B cell (primary cell): ENCODE measurements at places on chromosomes 3 and 15. TPM values are rescaled to one million over a fixed set of nuclear protein-coding genes. Genes with fewer than 3 reads are reported as not detected.

The ZNF80 gene
- 0.27 and 0.42 TPM in 2 replicates for total RNA-seq

The SLC24A5 gene
- total RNA-seq = not detected in 2 replicates

The SLC7A14 gene
- not detected in 2 replicates for total RNA-seq

The ZPLD1 gene
- not detected in 2 replicates for total RNA-seq

The RAD51 gene
- total RNA-seq = 1.9 and 2.0 TPM in 2 replicates

The GOLGA8S gene
- 0.12 TPM in 1 of 2 replicates, not detected in the other for total RNA-seq

The SLC2A2 gene
- total RNA-seq = not detected in 2 replicates

The NR2E3 gene
- total RNA-seq = not detected in 2 replicates

The MCCC1 gene
- 32.8 and 36.3 TPM in 2 replicates for total RNA-seq

The MESP2 gene
- not detected in 2 replicates for total RNA-seq

The ZKSCAN7 gene
- total RNA-seq = 8.0 and 8.5 TPM in 2 replicates

The SKOR1 gene
- 0.32 and 0.67 TPM in 2 replicates for total RNA-seq

The ZNF501 gene
- total RNA-seq = 6.1 and 7.2 TPM in 2 replicates

The MORC1 gene
- not detected in 2 replicates for total RNA-seq

The GRIP2 gene
- not detected in 2 replicates for total RNA-seq

The SEMA3F gene
- 0.27 TPM in 1 of 2 replicates, not detected in the other for total RNA-seq

The DLL4 gene
- total RNA-seq = 0.30 and 0.36 TPM in 2 replicates

The MYO1E gene
- 100.0 and 111 TPM in 2 replicates for total RNA-seq

The ADAMTSL3 gene
- not detected in 2 replicates for total RNA-seq

The PATL2 gene
- 58.9 and 60.5 TPM in 2 replicates for total RNA-seq

The POLR2H gene
- total RNA-seq = 60.4 and 62.4 TPM in 2 replicates

The ZIC1 gene
- total RNA-seq = not detected in 2 replicates

The NSMCE3 gene
- 16.1 and 16.8 TPM in 2 replicates for total RNA-seq

The ADGRG7 gene
- total RNA-seq = not detected in 2 replicates

The CADPS gene
- 0.22 and 0.36 TPM in 2 replicates for total RNA-seq

The PLSCR2 gene
- 0.54 and 0.61 TPM in 2 replicates for total RNA-seq

The ELL3 gene
- 88.8 and 90.0 TPM in 2 replicates for total RNA-seq

The CCDC9B gene
- total RNA-seq = 1.6 and 2.8 TPM in 2 replicates

The NTRK3 gene
- not detected in 2 replicates for total RNA-seq

The TTLL13 gene
- total RNA-seq = 0.22 and 0.42 TPM in 2 replicates

The ENTPD3 gene
- not detected in 2 replicates for total RNA-seq

The CHL1 gene
- total RNA-seq = 16.4 and 18.0 TPM in 2 replicates

The CLEC3B gene
- 0.34 TPM in 1 of 2 replicates, not detected in the other for total RNA-seq

The STRIT1 gene
- not detected in 2 replicates for total RNA-seq

The PAQR5 gene
- not detected in 2 replicates for total RNA-seq

The C3orf70 gene
- total RNA-seq = not detected in 2 replicates

The ALDH1A3 gene
- total RNA-seq = not detected in 2 replicates

The PPP1R14D gene
- not detected in 2 replicates for total RNA-seq

The CFAP91 gene
- 6.4 and 7.2 TPM in 2 replicates for total RNA-seq

The TM4SF1 gene
- total RNA-seq = not detected in 2 replicates

The OXTR gene
- total RNA-seq = 0.10 and 0.17 TPM in 2 replicates

The GOLGA8K gene
- total RNA-seq = 0.49 and 0.59 TPM in 2 replicates

The SH3GL3 gene
- total RNA-seq = not detected in 2 replicates

The SLCO2A1 gene
- total RNA-seq = not detected in 2 replicates

The LMCD1 gene
- total RNA-seq = 4.7 and 4.9 TPM in 2 replicates

The ATP13A5 gene
- 0.12 TPM in 1 of 2 replicates, not detected in the other for total RNA-seq

The LDHAL6B gene
- total RNA-seq = not detected in 2 replicates

The ARRDC4 gene
- total RNA-seq = 1.1 TPM in 2 replicates

The CPNE9 gene
- total RNA-seq = 0.37 and 1.2 TPM in 2 replicates

The CDHR4 gene
- 0.29 and 0.32 TPM in 2 replicates for total RNA-seq

The PRSS50 gene
- total RNA-seq = 0.10 TPM in 1 of 2 replicates, not detected in the other

The CCR2 gene
- 0.34 and 0.75 TPM in 2 replicates for total RNA-seq

The SLC12A1 gene
- total RNA-seq = not detected in 2 replicates

The EPHA3 gene
- not detected in 2 replicates for total RNA-seq

The GOLGA6A gene
- total RNA-seq = 1.0 TPM in 1 of 2 replicates, not detected in the other

The KCNH8 gene
- 4.0 and 4.3 TPM in 2 replicates for total RNA-seq

The NCKIPSD gene
- 19.1 and 19.7 TPM in 2 replicates for total RNA-seq

The CCR9 gene
- total RNA-seq = 0.76 and 1.1 TPM in 2 replicates
